ENCODE measurements at places on chromosomes 16 and 17. TPM values are rescaled to one million over a fixed set of nuclear protein-coding genes. Genes with fewer than 3 reads are reported as not detected.
A peak's percentile ranks its signal among the peaks of the same experiment; 100 is the strongest.

The NXPH3 gene
- not detected for total RNA-seq

The CMTM3 gene
- 111 TPM for total RNA-seq

The STX1B gene
- 1.5 TPM for total RNA-seq

The MARCHF10 gene
- total RNA-seq: not detected

The ASGR2 gene
- not detected for total RNA-seq

The SAMD14 gene
- 0.68 TPM for total RNA-seq

The RPH3AL gene
- total RNA-seq: 2.8 TPM

The CSHL1 gene
- not detected for total RNA-seq

The ZKSCAN2 gene
- total RNA-seq: 4.3 TPM

The KRTAP9-4 gene
- not detected for total RNA-seq

The ZNF385C gene
- total RNA-seq: not detected

The ACBD4 gene
- total RNA-seq: 15.0 TPM

The WFDC1 gene
- not detected for total RNA-seq

The MYLK3 gene
- total RNA-seq: 0.63 TPM

The MYH1 gene
- not detected for total RNA-seq

DNA sequence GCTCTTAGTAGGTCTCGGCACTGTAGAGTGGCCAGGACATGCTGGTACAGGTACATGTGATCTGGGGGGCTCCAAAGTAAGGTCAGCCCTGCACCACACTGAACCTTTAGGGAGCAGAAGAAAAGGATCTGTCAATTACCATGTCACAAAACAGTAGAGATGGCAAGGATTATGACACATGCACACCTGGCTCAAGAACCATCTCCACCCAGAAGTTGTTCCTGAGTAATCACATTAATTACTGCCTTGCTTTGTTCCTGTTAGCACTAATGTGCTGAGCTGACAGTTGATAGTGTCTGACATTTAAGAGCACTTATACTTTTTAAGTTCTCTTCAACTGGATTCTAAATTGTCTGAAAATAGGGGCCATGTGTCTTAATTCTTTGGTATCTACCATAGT is 9.5 kb downstream of the BLTP2 start:
- DNase-seq: no peak

- no peak for DNase-seq
These were observed 29.6 kb upstream of the MMD start for GRCh38 chr17:55451203-55451641.

DNA sequence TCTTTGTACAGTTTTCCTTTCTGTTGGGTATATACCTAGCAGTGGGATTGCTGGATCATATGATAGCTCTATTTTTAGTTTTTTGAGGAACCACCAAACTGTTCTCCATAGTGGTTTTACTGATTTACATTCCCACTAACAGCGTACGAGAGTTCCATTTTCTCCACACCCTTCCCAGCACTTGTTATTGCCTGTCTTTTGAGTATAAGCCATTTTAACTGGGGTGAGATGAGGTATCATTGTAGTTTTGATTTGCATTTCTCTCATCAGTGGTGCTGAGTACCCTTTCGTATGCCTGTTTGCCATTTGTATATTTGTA is 887 bp upstream of the EVI2B start:
- DNase-seq: no peak

DNA sequence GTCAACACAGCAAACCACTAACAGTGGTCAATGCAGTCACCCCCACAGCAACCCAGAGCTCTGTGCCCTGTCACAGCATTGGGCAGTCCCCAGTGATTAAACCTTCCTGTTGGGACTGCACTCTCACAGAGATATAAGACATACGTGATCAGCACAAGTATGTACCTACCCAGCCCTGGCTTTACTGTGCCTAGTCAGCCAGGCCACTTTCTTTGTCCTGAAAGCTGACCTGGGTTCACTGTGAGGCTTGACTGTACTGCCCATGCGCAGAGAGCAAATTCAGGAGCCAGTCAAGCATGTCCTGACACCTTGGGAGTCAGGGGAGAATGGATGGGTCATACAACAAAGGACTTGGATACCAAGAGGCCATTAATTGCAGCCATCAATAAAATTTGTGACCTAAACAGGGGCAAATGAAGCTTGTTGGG is 10.9 kb upstream of the TMEM170A start:
- no peak for DNase-seq

DNA sequence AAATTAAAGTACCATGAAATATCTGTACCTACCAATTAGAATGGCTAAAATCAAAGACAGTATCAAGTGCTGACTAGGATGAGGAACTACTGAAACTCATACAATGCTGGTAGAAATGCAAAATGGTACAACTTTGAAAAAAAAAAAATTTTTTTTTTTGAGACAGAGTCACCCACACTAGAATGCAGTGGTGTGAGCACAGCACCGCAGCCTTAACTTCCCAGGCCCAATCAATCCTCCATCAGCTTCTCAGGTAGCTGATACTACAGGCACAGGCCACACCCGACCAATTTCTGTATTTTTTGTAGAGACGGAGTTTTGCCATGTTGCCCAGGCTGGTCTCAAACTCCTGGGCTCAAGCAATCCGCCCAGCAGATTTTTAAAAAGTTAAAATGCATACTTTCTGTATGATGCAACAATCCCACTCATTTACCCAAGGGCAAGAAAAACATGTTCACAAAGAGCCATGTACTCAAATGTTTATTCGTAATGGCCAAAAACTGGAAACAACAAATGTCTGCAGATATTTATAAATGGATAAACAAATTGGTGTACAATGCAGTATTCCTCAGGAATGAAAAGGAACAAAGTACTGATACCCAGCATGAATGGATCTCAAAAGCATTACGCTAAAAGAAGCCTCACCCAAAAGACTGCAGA is 8.7 kb downstream of the SMURF2 start:
- DNase-seq: no peak

- DNase-seq: peak; percentile 93
These were observed 408 bp upstream of the KPNA2 start for GRCh38 chr17:68035131-68035522.

DNA sequence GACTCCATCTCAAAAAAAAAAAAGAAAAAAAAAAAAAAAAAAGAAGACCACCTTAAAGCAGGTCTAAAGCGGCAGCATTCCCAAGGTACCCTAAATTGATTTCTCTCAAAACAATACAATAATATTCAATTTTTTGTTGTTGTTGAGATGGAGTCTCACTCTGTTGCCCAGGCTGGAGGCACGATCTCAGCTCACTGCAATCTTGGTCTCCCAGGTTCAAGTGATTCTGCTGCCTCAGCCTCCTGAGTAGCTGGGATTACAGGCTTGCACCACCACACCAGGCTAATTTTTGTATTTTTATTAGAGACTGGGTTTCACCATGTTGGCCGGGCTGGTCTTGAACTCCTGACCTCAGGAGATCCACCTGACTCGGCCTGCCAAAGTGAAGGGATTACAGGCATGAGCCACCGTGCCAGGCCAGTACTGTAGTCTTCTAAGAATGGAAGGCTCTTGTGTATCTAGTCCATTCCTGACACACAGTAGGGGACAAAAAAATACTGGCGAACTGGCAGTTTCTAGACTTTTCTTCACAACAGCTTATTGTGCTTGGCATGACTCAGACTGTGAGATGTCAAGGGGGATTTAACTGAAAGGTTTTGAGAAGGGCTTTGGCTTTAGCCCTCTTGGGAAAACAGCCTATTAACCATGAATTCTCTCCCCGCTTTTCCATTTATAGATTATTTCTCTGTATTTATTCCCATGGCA is 17.3 kb downstream of the CDR2 start:
- no peak for DNase-seq

DNA sequence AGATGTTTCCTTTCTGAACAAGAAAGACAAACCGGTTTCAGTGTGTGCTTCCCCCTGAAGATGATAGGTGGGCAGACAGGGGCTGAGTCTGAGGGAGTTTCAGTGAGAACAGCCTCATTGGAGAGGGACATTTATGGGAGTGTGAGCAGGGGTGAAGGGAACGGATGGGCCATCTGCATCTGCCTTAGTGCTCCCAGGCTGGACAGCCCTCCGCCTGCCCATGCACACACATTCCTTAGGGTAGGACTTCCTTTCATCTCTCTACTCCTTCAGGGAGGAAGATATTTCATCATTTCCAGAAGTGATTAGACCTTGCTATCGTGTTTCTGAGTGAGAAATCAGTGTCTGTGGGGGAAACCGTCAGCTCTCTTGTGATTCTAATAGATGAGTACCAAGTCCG is 3.8 kb downstream of the SHISA6 start:
- no peak for DNase-seq

- no peak for DNase-seq
These were observed 253.4 kb downstream of the SHISA9 start for GRCh38 chr16:13154799-13155198.

DNA sequence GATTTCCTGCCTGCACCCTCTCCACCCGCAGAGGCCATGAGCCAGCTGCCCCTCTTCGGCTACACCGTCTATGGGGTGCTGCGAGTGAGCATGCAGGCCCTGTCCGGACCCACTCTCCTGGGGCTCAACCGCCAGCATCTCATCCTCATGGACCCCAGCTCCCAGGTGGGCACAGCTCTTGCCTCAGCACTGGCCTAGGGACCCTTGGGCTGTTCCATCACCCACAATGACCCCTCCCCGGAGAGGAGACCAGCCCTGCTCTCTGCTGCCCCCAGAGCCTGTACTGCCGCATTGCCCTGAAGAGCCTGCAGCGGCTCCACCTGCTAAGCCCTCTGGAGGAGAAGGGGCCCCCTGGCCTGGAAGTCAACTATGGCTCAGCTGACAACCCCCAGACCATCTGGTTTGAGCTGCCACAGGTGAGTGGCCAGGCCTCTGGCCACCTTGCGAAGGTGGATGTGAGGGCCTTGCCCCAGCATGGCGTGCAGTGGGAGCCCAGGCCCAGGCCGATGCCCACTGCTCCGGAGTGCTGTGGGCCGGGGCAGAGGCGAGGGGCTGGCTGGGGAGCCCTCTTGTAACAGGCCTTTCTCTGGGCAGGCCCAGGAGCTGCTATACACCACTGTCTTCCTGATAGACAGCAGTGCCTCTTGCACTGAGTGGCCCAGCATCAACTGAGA is 7.3 kb upstream of the SMIM5 start:
- DNase-seq: no peak

- DNase-seq: no peak
These were observed 633 bp downstream of the ZNF843 start for GRCh38 chr16:31441956-31442355.

DNA sequence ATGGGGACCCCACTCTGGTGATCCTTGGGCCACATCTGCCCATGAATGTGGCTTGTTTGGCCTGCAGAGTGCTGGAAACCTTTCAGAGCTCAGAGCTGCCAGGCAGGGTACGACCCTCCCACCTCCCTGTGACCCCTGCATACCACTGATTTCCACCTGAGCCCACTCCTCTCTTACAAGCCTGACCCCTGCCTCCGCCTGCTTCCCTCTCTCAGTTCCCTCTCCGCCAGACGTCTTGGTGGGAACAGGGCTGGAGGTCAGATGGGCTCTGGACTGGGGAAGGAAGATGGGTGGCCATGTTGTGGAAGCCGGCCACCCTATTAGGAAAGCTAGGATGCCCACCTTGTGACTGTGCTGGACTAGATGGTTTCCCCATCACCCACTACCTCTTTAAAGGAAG is 185.1 kb downstream of the KATNIP start:
- DNase-seq: no peak

- DNase-seq: no peak
These were observed 68.0 kb upstream of the MRTFB start for GRCh38 chr16:14003074-14003570.

GRCh38 chr17:13642188-13642587 is 40.5 kb upstream of the HS3ST3A1 start:
- DNase-seq: no peak

DNA sequence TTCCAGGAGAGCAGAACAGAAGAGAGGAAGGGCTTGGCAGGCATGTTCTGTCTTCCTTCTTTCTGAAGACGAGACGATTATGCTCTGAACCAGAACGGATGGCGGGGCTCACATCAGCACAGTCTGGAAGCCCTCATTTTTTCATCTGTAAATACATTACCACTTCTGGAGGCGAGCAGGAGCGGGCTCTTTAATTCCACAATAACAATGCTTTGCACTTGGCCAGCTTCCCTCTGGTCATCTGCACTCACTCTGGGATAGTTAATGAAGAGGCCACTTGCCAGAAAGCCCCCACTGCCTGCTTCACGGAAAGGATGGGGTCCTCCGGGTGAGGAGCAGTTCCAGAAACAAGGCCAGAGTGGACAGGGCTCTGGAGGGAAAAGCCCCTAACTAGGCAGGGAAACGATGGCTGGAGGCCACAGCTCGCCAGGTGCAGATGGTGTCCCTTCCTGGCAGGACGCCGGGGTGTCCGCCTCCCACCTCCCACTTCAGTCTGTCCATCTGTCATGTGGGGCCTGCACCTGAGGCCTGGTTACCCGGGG is 13.1 kb upstream of the BCAR1 start:
- no peak for DNase-seq

DNA sequence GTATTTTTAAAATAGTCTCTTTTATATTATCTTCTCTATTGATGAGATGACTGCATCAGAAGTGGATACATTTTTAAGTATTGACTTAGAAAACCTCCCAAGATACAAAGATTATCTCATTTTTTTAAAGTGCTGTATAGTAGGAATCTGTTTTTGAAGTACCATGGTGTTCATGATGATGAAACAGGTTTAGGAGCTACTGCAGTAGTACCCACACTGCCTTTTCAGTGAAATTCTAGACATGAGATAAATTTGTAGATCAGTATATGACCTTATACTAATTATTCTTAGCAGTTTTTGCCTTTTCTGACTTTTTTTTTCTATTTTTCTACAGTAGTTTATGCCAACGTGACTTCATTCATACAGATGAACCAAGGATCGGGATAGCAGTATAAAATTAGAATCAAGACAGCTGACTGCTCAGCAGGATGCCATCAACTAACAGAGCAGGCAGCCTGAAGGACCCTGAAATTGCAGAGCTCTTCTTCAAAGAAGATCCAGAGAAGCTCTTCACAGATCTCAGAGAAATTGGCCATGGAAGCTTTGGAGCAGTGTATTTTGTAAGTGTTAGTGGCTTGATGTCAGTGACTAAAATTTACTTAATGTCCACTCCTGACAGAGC is 61.1 kb downstream of the TAOK1 start:
- DNase-seq: no peak

- DNase-seq: no peak
These were observed 4.9 kb downstream of the TNRC6A start for GRCh38 chr16:24734382-24734781.

DNA sequence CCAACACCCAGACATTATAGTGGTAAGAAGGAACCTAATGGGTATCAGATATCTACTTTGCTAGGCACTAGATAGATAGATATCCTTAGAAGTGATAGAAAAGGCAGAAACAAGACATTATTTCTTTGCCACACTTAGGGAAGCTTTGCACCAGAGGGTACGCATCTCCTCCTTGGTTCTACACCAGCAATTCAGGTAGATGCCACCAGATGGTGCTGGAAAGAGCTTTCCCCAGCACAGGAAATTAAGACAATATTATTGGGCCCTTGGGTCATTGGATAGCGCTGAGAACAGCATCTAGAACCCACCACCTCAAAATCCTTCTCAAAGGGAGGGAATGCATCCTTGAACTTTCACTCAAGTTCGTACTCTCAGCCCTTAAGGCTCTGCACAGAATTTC is 173.8 kb upstream of the CCL2 start:
- DNase-seq: no peak

- DNase-seq: no peak
These were observed at the start of gene MT1A for GRCh38 chr16:56637814-56638750. Gene MT1A, plus strand, starts transcription at chr16:56638666. Its CDS starts 73 bp downstream, at chr16:56638739.

GRCh38 chr17:48543107-48543853 is 1.6 kb downstream of the HOXB2 start:
- DNase-seq: peak; percentile 69

- DNase-seq: no peak
These were observed 171.7 kb downstream of the ABCC12 start for GRCh38 chr16:47983999-47984580.

GRCh38 chr17:57626520-57627210 is 118.4 kb downstream of the CCDC182 start:
- DNase-seq: no peak

GRCh38 chr16:27242868-27243590 is 25.5 kb downstream of the NSMCE1 start:
- DNase-seq: peak; percentile 27

All from activated CD4-positive, alpha-beta memory T cell treated with anti-CD3 and anti-CD28 coated beads, Interleukin-2, amount 10 ng/mL, durations not matched to agents 7 days and 5 days (primary cell).